ENCODE measurements at places on chromosomes 12 and 14.

DNA sequence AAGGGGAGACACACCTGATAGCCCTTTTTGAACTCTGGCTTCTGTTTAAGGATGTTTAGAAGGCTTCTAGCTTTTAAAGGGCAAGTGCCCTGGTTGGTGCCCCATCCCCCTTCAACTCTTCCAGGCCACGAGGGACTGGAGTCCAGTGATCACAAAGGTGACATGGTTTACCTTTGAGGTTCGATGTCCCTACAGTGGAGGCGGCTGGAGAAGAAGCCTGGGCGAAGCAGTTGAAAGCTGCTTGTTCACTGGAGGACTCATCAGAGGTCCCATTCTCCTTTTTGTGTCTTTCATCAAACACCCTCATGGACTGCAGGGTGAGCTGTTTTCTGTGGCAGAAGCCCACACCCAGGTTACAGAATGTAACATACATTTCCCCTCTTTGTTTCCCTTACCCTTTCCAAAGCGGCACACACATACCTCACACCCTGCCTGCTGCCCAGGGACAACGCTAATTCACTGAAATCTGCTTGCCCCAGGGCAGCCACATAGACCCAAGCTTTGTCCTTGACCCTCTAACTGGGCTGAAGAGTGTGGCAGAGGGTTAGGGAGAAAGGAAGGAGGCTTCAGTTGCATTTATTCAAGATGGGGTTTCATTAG is 7.7 kb downstream of the TBX3 start:
- DNase-seq: no peak

- DNase-seq: peak; percentile 13
Observed at GRCh38 chr12:25950329-25951115, 8.0 kb upstream of the RASSF8 start.

GRCh38 chr14:43031598-43031997 is 1424.9 kb downstream of the LRFN5 start:
- DNase-seq: no peak

- no peak for DNase-seq
Observed at GRCh38 chr12:25458047-25458552, 95.0 kb downstream of the LMNTD1 start.

DNA sequence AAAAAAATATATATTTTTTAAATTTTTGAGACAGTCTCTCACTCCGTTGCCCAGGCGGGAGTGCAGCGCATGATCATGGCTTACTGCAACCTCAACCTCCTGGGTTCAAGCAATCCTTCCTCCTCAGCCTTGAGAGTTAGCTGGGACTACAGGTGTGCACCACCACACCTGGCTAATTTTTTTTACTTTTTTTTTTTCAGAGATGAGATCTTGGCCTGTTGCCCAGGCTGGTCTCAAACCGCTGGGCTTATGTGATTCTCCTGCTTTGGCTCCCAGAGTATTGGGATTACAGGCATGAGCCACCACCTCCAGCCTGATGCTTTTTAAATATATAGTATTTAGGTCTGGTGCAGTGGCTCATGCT is 24.5 kb downstream of the MDM2 start:
- no peak for DNase-seq

GRCh38 chr14:50944647-50945413 is 547 bp upstream of the PYGL start:
- DNase-seq: no peak

- DNase-seq: no peak
Observed at GRCh38 chr12:3565985-3566384, 75.0 kb downstream of the PRMT8 start.

- no peak for DNase-seq
Observed at GRCh38 chr14:50619569-50620141, 48.5 kb downstream of the SAV1 start.

- DNase-seq: no peak
Observed at GRCh38 chr12:103572312-103573045, 14.6 kb upstream of the STAB2 start.

DNA sequence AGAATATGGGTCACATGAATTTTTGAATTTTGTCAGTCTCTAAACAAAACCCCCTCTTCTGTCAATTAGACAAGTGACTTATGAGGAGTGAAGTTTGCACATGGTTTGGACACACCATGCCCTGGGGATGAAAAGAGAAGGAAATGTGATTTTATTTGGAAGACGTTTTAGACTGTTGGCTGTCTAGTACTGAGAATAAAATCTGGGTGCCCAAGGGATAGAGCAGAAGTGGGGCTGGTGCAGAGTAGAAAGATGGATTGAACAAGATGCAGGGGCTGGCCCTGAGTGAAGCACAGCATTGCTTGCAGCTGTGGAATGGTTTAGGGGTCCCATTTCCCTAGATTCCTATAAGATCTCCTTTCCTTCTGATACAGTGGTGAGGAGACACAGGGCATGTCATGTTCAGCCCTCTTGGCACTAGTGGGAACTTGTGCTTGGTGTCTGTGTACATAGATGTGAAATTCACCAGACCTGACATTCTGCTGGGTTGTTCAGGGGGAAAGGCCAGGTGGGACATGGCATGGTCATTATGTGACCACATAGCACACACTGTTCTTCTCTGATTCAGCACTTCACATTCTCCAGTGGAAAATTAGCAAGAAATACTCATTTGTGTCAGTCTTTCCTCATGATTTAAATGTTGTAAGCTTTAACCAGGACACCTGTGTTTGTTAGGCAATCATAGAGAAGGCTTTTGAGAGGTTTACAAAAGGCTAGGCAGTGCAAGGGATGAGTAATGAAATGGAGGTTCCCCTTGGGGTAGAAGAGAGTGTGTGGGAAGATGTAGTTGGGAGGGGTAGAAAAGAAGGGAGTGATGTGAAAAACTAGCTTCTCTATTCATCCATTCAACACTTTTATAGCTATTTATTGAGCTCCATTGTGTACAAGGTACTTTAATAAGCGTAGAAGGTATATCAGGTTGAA is 202.3 kb upstream of the IGF1 start:
- DNase-seq: no peak

- peak; percentile 57 for DNase-seq
Observed at GRCh38 chr12:69330475-69331473, 17.4 kb upstream of the LYZ start.

- DNase-seq: no peak
Observed at GRCh38 chr12:25126101-25126500, 68.9 kb downstream of the DNAI7 start.

DNA sequence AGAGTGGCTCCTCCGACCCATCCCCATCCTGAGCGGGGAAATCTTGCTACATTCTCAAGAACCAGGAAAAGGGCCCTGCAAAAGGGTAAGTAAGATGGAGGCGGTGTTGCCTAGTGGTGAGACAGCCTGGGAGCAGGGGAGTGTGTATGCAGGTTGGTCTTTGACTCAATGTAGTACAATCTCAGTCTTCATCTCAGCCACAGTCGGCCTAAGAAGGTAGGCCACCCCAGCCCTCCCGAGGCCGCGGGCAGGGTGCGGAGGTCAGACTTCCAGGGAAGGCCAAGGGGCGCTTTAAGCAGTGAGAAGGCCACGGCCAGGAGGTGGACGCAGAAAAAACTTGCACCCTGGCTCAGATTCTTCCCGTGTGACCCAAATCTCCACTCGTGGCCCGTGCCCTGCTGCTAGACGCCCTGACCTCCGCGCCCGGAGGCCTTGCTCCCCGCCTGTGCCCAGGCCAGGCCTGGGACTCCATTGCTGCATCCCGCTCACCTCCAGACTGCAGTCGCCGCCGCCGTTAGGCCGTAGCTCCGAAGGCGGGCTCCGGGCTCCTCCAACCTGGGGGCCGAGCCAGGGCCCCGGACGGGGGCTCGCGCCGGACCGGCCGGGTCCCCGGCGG is 435 bp downstream of the FOXM1 start:
- DNase-seq: no peak

GRCh38 chr12:130441771-130442760 is 104.4 kb downstream of the PIWIL1 start:
- no peak for DNase-seq
